CD4-positive, alpha-beta T cell treated with Interferon gamma for 1 hour (primary cell): ENCODE measurements at places on chromosomes 4 and X.
A peak's percentile ranks its signal among the peaks of the same experiment; 100 is the strongest.

GRCh38 chr4:147943159-147943638 is 211.3 kb downstream of the ARHGAP10 start:
- DNase-seq: no peak

DNA sequence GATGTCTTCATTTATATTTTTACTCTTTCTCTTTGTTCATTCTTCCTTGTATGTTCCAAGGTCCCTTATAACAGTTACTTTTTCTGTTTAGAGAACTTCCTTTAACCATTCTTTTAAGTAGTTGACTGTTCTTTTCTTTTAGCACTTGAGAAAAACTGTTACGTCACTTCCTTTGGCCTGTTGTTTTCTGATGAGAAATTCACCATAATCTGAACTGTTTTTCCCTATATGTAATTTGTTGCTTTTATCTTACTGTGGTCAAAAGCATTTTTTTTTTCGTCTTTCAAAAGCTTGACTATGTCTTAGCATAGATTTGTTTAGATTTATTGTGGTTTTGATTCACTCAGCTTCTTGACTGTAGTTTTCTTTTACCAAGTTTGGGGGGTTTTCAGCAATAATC is 1660.3 kb upstream of the PCDH10 start:
- DNase-seq: no peak

- DNase-seq: no peak
Measured at GRCh38 chr4:101972791-101973190, 182.3 kb downstream of the BANK1 start.

GRCh38 chr4:112847045-112847444 is 202.4 kb upstream of the ANK2 start:
- no peak for DNase-seq

- no peak for DNase-seq
Measured at GRCh38 chr4:152185786-152186550, 349.9 kb downstream of the FBXW7 start.

- no peak for DNase-seq
Measured at GRCh38 chr4:102031406-102031805, 240.9 kb downstream of the BANK1 start.

DNA sequence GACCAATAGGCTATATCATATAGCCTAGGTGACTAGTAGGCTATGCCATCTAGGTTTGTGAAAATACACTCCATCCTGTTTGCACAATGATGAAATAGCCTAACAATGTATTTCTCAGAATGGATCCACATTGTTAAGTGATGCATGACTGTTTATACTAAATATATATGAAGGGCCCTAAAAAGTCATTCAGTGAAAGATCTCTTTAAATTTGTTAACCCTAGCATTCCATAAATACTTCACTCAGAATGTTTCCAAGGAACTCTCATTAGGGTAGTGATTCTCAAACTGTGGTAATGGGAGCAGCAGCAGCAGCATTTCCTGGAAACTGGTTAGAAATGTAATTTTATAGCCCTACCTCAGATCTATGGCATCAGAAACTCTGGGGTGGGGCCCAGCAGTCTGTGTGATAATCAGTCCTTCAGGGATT is 74.9 kb downstream of the PRRG1 start:
- DNase-seq: no peak

DNA sequence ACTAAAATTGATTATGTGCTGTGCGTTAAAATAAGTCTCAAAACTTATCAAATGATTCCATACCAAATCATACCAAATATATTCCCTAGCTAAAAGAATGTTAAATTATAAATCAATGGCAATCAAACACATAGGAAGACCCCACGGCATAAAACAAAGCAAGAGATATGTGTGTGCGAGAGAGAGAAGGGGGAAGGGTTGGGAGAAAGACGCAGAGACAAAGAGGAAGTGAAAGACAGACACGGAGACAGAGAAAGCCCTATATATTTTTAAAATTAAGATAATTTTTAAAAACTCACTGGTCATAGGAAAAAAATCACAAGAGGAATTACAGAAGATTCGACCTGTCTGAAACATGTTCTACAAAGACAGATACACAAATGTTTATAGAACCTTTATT is 371.4 kb downstream of the NLGN4X start:
- DNase-seq: no peak

GRCh38 chr4:114926583-114926982 is 186.8 kb downstream of the NDST4 start:
- DNase-seq: no peak

GRCh38 chrX:118066867-118067515 is 49.6 kb downstream of the KLHL13 start:
- DNase-seq: no peak

- DNase-seq: no peak
Measured at GRCh38 chr4:134313591-134313990, 112.0 kb upstream of the PABPC4L start.

GRCh38 chr4:139361301-139361700 is 59.0 kb upstream of the NDUFC1 start:
- DNase-seq: no peak

GRCh38 chr4:127604949-127605709 is 27.6 kb upstream of the INTU start:
- no peak for DNase-seq

DNA sequence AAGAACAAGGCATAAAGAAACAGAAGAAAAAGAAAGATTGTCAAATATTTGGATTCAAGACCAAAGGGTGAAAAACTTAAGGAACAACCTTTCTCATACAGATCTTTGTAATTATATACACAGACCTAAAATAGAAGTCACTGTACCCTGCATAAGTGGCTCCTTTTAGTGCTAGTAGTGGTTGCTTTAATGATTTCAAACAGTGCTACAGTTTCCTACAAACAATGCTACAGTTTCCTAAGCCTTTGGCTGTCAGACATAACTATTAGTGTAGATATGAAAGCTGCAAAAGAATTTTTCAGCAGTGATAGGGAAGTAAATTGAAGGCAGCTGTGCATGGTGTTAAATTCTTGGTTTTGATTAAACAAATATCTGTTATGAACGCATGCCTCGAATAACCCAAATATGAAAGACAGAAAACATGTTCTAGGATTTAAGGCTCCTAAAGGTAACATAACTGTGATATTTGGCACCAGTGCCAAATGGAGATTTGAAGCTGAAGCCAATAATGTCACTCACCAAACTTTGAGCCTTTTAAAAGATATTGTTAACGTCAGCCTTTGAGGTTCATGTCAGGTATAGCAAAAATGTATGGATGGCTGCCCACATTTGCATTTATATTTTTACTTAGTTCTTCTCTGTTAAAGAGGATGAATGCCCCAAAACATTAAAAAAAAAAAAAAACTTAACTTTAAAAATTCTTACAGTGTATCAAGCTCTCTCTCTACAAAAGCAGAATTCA is 36.6 kb downstream of the SMARCAD1 start:
- DNase-seq: no peak

DNA sequence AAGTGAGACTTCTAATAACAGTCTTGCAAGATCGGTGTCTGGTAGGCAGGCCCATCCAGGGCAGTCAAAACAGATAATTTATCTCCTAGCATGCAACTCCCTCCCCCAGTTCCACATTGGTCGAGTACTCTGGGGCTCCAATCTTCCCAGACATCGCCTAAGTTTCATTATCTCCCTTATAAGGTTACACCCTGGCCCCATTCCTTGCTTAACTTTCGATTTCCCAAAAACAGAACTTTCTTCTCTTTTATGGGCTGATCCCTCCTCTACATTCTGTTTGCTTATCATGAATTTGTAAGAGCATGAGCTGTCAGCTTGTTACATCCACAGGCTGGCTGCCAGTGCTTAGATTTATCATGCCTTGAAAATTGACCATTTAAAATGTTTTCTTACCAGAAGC is 471.3 kb downstream of the TECRL start:
- no peak for DNase-seq

DNA sequence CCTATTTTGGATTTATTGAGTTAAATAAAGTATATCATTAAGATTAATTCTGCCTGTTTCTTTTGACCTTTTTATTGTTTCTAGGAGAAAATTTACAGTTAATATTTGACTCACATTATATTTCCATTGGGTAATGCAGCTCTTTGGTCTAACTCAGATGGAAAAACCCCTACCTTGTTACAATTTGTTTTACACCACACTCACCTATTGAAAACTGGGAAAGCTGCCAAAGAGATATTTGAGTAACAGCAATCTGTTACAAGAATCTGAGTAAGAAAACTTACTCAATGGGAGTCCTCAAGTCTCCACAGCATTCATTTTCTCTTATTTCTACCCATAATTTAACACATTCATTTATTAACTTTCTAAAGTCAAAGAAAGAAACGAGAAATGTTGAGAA is 108.0 kb upstream of the TLL1 start:
- no peak for DNase-seq

DNA sequence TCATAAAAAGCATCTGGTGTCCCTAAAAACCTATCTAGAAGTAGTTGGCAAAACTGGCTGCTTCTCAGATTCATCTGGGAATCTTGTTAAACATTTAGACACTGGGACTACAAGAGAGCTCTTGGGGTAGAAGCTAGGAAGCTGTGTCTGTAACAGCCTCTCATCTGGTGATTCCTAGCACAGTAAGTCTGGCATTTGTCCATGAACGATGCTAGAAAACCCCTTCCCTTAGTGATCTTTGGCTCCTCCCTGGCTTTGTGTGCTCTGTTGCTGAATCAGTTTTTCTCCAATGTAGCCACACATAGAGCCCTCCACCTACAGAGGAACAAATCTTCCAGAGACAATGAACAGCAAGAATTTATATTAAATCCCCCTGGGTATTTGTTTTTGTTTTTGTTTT is 951.7 kb upstream of the LCORL start:
- no peak for DNase-seq

DNA sequence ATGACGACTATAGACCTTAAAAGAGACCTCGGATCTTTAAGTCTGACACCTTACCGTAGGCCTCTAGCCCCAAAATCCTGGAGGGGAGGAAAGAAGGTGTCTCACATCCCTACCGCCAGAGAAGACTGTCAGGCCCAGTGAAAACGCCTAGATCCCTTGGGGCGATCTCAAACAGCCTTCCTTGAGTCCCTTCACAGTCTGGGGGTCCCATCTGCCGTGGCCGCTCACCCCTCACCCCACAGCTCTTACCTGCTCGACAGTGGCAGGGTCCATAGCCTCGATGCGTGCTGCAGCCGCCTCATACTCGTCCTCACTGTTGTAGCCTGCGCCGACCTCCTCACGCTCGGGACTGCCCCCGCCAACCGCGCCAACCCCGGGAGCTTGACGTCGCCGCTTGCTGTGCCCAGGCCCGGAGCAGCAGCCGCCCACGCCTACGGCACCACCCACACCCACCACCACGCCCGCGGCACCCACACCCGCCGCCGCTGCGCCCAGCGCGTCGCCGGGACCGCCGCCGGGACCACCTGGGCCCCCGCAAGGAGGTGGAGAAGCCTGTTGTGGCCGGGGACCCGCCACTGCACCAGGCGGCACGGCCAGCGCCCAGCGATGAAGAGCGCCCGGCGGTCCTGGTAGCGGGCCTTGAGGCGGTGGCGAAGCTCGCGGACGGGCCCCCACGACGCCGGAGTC is 536 bp downstream of the OTUD5 start:
- peak; percentile 69 for DNase-seq

DNA sequence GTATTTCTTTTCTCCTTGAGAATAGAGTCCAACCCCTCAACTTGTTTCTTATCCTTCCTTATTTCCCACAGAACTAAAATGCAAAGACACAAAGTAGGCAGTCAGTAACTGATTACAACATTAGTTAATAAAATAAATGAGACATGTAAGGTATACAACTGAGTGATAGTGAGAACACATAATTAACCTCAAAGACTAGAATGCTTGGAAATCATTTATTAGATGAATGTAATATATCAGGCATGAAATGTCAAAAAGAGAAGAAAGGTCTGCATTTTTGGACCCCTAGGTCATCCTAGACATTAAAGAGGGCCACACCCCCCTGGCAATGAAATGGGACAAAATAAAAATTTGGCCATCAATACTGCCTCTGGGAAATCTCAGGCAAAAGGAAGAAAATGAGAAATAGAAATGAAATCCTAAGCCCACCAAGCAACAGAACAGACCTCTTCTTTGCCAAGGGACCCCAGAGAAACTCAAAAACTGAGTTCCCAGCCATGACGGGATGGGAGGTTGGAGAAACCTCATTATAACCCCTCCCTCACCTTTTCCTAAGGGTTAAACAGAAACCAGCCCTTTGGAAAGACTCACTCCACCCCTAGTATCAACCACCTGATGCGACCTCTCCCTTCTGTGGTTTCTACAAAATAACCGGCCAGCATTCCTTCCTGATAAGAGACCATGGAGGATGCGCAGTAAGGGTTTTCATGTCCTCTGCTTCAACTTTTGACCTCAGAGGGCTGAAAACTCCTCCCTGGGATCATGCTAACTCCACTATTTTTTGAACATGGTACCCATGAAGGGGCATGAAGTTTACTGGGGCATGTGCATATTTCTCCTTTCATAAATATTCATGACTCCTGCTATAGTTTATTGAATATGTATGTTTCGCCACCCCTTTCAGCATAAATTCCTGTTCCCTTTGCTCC is 90.0 kb upstream of the EXOC1L start:
- no peak for DNase-seq

- DNase-seq: peak; percentile 23
Measured at GRCh38 chrX:129721870-129722269, 16.9 kb upstream of the XPNPEP2 start.

DNA sequence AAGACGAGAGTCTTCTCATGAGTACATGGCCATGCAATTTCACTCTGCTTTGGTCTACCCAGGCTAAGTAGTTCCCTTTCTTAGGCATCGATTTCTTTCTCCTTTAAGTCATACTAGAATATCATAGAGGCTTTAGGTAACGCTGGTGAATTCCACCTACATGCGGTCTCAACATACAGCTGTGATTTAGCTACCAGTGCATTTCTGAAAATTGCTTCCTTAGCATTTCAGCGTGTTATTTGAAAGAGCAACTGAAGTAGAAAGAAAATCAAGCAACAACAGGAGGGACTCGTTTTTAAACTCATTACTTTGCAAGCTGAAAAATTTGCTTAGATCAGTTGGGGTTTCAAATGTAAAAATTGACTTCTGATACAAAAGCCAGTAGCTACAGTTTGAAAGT is 48.1 kb upstream of the RASGEF1B start:
- DNase-seq: no peak

DNA sequence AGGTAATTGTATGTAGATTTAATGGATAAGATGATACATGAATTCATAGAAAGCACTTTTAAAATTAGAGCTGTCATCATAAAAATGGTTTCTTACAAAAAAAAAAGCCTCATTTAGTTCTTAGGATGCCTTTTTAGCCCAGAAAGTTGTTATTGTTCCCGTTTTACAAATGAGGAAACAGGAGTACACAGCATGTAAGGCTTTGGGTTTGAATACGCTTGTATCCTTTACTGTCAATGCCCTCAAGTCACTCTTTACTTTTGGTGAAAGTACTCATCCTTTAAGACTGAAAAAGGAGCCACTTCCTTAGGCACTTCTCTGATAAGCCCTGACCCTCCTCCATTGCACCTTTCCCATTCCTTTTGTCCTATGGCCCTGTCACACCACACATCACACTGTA is 4.9 kb downstream of the EREG start:
- no peak for DNase-seq

DNA sequence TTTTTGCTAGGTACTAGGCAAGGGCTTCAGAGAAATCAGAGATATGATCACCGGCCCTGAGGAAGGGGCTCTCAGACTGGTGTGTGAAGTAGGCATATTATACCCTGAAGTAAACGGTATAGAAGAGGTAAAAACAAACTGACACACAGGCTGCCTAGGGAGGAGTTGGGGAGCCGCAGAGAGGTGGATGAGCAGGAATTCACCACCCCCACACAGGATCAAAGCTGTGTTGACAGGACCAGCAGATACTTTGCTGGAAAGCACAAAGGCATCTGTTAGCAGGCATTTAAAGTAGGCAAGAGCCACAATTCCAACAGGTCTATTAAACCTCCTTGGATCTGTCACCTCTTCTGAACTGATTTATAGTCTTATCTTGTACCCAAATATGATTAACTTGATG is 71.8 kb upstream of the GPR34 start:
- DNase-seq: no peak

- DNase-seq: no peak
Measured at GRCh38 chr4:106601519-106601918, 232.9 kb upstream of the GIMD1 start.
